HS-5 (cell line): ENCODE measurements at places on chromosomes 5 and 9.

GRCh38 chr9:103799959-103800358 is 294.1 kb upstream of the SMC2 start:
- no peak for DNase-seq

DNA sequence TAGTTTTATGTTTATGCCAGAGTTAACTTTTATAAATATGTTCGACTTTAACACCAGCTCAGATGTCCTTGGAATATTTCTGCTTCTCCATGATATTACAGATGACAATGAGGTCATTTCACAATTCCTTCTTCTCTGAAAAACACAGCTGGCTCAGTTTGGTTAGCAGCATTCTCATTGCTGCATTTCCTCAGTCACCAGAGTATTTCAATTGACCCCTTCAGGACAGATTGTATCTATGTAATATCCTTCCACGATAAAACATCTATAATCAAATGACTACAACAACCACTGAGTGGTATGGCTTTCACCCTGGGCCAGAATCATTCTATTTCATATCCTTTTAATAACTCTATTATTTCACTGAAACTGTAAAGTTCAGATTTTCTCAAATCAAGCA is 148.7 kb downstream of the OXCT1 start:
- no peak for DNase-seq

- DNase-seq, result no peak
Measured at GRCh38 chr9:90095682-90096081, 490.9 kb downstream of the GADD45G start.

- no peak for DNase-seq
Measured at GRCh38 chr5:137263371-137264005, 235.6 kb downstream of the SPOCK1 start.

- DNase-seq, result no peak
Measured at GRCh38 chr5:109410389-109411148, 795 bp upstream of the PJA2 start.

DNA sequence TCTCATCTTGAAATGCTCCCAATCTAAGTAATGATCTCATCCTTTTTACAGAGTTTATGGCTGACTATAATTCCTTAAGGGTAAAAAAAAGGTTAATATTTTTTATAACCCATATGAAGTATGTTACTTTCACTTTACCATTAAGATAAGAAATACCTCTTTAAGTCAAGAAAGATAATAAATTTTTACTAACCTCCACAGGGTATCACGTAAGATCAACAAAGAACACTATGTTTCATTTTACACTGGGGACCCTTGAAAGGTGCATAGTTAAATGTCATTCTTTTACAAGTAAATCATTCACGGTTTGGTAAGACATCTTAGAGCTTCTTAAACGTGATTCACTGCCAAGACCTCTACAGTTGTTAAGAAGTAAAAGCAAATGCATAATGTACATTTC is 472.7 kb upstream of the CDH9 start:
- no peak for DNase-seq

GRCh38 chr5:138752341-138752950 is 779 bp upstream of the CTNNA1 start:
- DNase-seq, result no peak
